CD4-positive, alpha-beta T cell treated with Interleukin-6 at 100 ng/mL for 8 hours (primary cell): ENCODE measurements at places on chromosomes 16 and 17.

- DNase-seq = no peak
These were observed 8.8 kb upstream of the BIRC5 start for GRCh38 chr17:78205124-78205775.

- DNase-seq = no peak
These were observed 265.9 kb downstream of the SOX9 start for GRCh38 chr17:72386619-72387237.

- DNase-seq = no peak
These were observed 10.1 kb downstream of the HMOX2 start for GRCh38 chr16:4486126-4486893.

DNA sequence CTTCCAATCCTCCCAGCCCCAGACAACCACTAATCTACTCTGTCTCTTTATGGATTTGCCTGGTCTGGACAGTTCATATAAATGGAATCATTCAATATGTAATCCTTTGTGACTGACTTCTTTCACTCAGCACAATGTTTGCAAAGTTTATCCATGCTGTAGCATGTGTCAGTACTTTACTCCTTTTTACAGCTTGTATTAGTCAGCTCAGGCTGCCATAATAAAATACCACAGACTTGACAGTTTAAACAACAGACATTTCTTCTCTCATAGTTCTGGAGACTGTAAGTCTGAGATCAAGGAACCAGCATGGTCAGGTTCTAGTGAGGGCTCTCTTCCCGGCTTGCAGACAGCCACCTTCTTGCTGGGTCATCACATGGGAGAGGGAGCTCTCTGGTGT is 41.3 kb downstream of the GPRC5B start:
- DNase-seq = no peak

- DNase-seq = no peak
These were observed 80.0 kb upstream of the CDH5 start for GRCh38 chr16:66286527-66286926.

DNA sequence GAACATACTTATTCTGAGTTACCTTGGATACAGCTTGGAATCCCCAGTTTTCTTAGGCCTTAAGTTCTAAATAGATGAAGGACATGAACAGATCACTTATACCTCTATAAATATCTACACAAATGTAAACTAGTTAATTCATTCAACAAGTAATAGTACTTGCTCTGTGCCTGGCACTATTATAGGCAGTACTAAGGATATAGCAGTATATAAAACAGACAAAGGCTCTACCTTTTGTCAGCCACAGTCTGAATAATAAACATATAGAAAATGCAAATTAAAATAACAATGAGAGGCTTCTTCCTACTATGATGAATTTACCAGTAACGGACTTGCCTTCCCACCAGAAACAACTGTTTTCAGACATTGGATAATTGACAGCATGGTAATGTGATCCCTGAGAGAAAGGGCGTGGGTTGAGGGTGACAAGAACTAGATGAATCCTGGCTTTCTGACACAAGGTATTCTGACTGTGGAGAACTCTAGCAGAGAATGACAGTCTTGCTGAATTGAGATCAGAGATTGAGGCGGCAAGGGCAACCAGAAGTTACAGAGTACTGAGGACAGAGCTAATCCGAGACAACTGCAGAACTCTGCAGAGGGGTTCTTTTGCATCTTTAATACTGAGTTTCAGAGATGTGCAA is 170.5 kb downstream of the TANC2 start:
- DNase-seq = no peak

- no peak for DNase-seq
These were observed 23.2 kb upstream of the CFAP20 start for GRCh38 chr16:58152246-58152868.

GRCh38 chr16:71840052-71840451 is 5.7 kb upstream of the ATXN1L start:
- DNase-seq = no peak

DNA sequence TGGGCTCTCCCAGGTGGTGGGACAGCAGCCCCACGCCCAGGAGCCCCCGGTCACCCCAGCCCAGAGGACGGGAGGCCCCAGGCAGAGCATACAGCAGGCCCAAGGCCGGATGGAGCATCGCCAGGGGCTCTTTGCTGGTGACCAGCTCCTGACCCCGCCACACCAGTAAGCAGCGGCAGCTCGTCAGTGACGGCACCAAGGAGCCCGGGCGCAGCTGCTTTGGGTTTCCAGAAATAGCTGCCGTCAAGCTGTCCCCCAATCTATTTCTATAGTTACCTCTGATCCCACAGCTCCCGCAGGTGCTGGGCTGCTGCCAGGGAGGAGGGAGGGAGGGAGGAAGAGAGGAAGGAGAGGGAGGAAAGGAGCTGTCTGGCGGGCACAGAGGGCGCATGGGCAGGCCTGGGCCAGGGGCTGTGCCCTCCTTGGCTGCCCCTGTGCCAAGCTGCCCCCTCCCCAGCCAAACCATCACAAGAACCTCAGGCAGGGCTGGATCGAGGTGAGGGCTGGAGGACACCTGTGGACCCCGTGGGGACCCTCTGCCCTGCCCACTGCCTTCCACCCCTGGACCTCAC is 10.8 kb upstream of the RASD1 start:
- DNase-seq = no peak

- DNase-seq = no peak
These were observed 210.0 kb upstream of the GSE1 start for GRCh38 chr16:85402910-85403692.

DNA sequence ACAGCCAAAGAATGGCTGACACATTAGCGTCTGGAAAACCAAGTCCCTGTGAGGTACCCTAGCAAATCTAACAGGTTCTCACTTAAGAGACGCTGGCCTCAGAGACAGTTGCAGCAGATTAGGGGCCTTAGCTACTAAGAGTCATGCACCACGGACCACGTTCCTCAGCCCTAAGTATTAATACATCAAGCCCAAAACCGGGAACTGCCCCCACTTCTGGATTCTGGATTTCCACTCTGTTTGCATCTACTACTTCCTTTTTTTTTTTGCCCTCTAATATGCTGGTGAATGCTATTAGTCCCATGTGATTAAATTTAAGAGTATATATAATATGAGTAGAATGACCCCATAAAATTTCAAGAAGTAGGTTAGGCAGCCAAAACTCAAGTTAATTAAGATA is 775 bp upstream of the TERB1 start:
- DNase-seq = no peak

- DNase-seq = no peak
These were observed 193.8 kb upstream of the TOX3 start for GRCh38 chr16:52740766-52741165.

GRCh38 chr16:84919269-84919668 is 92.1 kb downstream of the ZDHHC7 start:
- no peak for DNase-seq

DNA sequence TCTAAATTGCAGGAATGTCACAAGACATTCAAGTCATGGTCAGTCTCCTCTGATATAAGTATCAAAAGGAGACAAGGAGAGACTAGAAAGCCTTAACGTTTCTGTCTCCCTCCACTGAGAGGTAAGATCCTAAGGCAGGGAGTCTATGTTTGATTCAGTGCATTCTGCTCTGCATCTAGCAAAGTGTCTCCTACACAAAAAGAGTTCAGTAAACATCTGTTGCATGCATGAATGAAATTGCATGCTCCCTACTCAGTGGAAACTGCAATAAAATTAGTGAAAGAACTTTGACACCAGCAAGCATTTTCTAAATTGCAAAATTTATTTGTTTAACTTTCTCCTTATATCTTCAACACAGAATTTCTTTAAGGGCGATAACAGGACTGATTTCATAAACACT is 111.1 kb downstream of the ADAMTS18 start:
- DNase-seq = no peak

DNA sequence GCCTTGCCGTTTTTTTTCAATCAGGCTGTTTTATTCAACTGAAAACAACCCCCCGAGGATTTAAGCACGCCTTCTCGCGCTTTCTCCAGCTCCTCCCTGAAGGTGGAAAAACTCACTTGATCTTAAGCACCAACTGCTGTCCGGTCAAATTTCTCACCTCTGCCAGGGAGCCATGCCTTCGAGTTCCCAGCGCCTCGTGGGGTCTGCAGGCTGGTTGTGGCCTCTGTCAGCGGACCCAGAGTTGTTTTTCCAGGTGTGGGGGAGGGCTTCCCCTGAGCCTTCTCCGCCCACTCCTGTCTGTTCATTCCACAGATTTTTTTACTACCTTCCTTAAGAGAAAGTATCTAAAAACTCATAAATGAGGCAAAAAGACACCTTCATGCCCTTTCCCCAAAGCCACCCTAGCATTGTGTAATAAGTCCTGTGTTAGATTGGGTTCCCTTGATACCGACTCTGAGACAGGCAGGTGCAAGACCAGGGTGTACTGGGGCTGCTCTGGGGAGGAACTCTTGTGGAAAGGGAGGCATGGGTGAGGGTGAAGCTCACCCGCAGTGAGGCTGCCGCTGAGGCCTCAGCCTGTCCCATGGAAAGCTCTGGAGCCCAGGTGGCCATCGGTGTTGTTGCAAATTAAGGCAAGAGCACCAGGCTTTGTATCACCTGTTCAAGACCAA is 101.6 kb downstream of the AXIN2 start:
- DNase-seq = no peak

DNA sequence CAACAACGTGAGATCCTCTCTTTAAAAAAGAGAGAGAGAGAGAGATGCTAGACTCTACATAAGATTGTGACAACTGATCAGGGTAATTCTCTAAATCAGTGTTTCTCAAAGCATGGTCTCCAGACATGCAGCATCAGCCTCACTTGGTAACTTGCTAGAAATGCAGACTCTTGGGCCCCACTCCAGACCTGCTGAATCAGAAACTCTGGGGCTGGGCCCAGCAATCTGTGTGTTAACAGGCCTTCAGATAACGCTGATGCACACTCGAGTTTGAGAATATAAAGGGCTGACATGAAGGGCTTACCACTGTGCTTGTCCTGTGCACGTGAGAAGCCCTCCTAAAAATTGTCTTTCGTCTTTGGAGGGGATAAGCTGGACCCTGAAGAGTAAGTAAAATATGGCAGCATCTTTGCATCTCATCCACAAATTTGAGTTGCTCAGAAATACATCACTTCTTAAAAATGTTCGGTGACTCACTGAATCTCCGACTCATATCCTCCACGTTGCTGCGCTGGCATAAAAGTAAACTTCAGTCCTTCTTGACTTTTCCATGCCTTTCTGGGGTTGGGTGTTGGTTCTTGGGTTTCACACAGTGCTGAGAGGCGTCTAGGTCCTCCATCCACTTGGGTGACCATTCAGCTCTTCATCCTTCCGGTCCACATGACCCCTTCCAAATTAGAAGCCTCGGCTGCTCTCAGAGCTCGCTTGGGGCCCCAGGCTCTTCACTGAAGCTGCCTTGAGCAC is 26.1 kb upstream of the KDM8 start:
- no peak for DNase-seq

DNA sequence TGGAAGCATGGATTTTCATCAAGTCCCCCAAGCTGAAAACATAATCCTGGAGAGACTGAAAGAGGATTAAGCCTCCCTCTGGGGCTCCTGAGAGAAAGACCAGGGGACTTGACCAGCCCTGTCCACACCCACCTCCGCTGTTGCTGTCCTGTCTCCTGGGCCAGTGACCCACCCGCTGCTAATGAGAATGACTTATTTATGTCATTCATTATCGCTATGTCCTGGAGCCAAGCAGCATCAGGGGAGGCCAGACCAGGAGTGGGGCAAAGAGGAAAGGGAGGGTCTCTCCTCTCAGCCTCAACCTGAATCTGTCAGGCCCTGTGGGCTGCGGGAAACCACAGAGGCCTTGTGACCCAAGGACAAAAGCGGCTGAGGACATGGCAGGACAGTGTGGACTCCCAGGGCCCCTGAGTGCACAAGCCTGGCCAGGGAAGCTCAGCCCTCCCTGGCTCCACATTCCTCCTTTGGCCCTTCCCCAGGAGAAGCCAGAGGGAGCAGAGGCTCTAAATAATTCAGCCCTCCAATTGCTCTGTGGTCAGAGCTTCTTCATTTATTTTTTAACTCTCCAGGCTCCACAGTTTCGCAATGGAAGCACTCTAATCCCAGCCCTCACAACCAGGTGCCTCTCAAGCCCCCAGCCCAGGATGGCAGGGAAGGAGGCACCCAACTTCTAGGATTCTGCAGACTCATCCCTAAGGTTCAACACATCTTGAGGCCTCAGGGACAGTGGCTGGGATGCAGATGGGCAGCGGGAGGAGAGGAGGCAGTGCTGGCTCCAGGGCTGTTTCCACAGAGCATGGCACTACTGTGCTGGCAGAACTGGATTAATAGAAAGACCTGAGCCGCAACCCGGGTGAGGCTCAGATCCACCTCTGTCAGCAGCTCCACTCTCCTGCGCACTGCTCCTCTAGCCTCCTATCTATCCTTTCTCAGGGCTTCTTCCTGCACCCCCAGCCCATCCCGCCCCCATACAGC is 19.1 kb downstream of the CUEDC1 start:
- DNase-seq = no peak

- DNase-seq = no peak
These were observed 35.8 kb downstream of the LITAF start for GRCh38 chr16:11550791-11551498.

DNA sequence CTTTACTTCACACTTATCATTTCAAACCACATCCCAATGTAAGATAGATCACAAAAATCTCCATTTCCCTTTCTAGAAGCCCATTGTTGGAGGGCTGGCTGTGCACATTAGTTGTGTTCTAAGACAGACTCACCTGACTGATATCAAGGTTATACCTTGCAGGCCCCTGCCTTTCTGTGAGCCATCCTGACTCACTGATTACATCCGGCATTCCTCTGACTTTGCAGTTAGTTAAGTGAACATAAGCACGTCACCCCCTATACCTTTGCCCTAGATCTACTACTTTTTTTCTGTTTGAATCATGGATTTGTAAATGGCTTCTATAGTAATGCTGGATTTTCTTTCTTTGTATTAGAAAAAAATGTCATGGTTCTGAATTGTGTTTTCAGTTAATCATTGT is 78.3 kb downstream of the TANGO6 start:
- DNase-seq = no peak

DNA sequence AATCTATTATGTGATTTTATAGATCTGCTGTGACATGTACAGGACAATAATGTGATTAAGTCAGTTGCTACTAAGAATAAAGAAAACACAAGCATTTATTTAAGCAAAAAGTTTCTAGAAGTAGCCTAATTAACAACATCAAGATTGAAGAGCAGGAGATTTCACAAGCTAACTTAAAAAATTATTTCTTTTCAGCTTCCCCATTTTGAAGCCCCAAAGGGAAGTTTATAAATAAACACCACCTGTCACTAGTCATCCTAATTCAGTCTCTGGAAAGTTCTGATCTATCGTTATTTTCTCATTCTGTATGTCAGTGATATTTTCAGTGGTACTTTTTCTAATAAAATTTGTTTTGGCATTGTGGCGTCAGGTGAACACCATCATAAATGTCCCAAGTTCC is 8.3 kb downstream of the CAPNS2 start:
- no peak for DNase-seq

DNA sequence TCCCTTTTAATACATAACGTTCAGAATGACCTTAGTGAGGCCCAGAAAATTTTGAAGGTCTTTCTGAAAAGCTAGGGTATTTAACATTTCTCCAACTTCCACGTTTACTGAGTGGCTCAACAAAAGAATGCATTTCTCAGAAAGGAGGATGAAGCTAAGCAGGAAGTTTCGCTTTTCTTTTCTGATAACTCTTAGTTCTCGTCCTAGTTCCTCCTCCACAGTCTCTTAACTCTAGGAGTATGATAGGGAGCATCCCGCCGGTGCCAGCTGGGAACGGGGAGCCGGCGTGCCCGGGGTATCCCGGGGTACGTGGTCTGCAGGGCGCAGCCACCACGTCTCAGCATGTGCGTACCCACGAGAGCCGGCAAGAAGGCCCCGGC is 363 bp downstream of the KARS1 start:
- DNase-seq = no peak

GRCh38 chr17:929586-929985 is 50.0 kb downstream of the NXN start:
- DNase-seq = no peak

GRCh38 chr17:56801459-56802178 is 32.1 kb downstream of the C17orf67 start:
- DNase-seq = no peak
